ENCODE measurements at places on chromosomes 5 and 9.

- H3K27ac ChIP-seq = no peak overlapping the region
- H3K4me3 ChIP-seq = no peak overlapping the region
- peak; percentile 18 for DNase-seq
- no peaks in the 10 kb centered on the region for H3K36me3 ChIP-seq
Measured at GRCh38 chr9:88537761-88538091, 2.7 kb downstream of the NXNL2 start.

DNA sequence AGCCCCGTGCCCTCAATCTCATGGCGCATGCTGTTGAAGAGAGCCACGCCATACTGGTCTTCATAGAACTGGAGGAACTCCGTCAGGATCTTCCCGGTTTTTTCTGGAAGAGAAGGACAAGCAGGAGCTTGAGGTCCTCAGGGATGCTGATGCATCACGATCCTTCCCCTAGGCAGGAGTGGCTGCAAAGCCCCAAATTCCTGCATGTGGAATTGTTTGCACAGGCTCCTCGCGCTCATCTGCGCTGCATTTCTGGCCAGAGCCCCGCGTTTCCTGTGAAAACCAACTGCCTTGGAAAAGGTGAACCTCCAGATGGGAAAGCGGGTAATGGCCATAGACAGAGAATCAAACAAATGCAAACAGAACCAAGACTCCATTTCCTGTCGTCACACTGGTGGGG is 80.4 kb downstream of the LRSAM1 start:
- H3K36me3 ChIP-seq = no peaks in the 10 kb centered on the region
- H3K27ac ChIP-seq = no peak overlapping the region
- DNase-seq = no peak
- H3K4me1 ChIP-seq = no peaks in the 10 kb centered on the region
- H3K4me3 ChIP-seq = no peak overlapping the region

- H3K27ac ChIP-seq = no peak overlapping the region
- no peaks in the 10 kb centered on the region for H3K36me3 ChIP-seq
- H3K4me1 ChIP-seq = peaks cover 24% of the 10 kb centered on the region
- no peak overlapping the region for H3K4me3 ChIP-seq
Measured at GRCh38 chr9:6051511-6051950, 36.1 kb upstream of the RANBP6 start.

DNA sequence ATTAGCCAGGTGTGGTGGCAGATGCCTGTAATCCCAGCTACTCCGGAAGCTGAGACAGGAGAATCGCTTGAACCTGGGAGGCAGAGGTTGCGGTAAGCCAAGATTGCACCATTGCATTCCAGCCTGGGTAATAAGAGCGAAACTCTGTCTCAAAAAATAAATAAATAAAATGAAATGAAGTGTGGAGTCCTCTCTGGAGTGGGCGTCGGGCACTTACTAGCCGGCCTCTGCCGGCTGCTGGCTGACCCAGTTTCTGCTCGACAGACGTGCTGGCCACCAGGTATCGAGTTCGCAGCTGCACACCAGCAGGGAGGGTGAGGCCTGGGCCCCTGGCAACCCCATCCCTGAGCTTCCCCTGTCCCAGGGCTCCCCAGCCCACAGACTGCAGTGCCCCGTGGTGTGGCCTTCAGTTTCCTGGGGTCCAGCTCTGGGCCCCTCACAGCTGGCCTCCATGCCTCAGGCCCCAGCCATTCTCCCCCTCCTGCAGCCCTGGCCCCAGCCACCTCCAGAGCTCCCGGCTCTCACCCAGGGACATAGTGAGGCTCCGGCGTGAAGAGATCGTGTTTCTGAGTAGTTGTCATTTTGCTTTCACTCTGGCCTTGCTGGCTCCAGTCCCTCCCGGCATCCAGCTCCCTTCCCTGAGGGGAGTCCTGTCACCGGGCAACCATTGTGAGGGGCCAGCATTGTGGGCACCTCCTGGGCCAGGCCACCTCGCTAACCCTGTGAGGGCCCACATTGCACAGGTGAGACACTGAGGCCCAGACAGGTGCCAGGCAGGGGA is 3.8 kb upstream of the STPG3 start:
- H3K4me3 ChIP-seq = no peak overlapping the region
- peaks cover 6% of the 10 kb centered on the region for H3K4me1 ChIP-seq
- no peaks in the 10 kb centered on the region for H3K36me3 ChIP-seq
- no peak overlapping the region for H3K27ac ChIP-seq

GRCh38 chr9:14030375-14031059 is 283.4 kb downstream of the NFIB start:
- H3K27me3 ChIP-seq = no peaks in the 10 kb centered on the region
- H3K27ac ChIP-seq = no peak overlapping the region
- H3K4me1 ChIP-seq = no peaks in the 10 kb centered on the region
- H3K36me3 ChIP-seq = no peaks in the 10 kb centered on the region
- no peak for DNase-seq

DNA sequence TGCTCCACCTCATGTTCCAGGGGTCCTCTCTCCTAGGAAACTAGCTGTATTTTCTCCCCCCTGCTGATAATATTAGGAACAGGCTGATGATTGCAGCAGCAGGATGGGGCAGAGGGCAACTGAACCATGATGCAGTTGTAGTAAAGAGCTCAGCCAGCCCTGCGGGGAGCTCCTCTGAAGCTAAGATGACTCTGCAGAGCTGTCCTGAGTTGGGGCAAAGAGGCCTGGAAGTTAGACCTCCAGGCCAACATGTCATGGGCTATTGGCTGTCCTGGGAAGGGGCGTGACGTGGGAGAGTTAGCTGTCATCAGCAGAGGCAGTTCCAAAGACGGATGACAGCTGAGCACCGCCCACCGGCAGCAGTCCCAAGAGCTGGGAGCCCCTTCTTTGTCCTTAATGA is 6.6 kb upstream of the FBP1 start:
- H3K27ac ChIP-seq = no peak overlapping the region
- no peak for DNase-seq
- no peaks in the 10 kb centered on the region for H3K36me3 ChIP-seq

- no peaks in the 10 kb centered on the region for H3K36me3 ChIP-seq
- H3K4me3 ChIP-seq = no peak overlapping the region
- no peaks in the 10 kb centered on the region for H3K27me3 ChIP-seq
- H3K4me1 ChIP-seq = 0 out of 2 replicates have a peak, but pooled peaks cover 3% of the 10 kb centered on the region
Measured at GRCh38 chr5:59789894-59790293, 103.6 kb downstream of the PDE4D start.

All from MM.1S (cell line).